ENCODE measurements at places on chromosomes 1 and 21.

DNA sequence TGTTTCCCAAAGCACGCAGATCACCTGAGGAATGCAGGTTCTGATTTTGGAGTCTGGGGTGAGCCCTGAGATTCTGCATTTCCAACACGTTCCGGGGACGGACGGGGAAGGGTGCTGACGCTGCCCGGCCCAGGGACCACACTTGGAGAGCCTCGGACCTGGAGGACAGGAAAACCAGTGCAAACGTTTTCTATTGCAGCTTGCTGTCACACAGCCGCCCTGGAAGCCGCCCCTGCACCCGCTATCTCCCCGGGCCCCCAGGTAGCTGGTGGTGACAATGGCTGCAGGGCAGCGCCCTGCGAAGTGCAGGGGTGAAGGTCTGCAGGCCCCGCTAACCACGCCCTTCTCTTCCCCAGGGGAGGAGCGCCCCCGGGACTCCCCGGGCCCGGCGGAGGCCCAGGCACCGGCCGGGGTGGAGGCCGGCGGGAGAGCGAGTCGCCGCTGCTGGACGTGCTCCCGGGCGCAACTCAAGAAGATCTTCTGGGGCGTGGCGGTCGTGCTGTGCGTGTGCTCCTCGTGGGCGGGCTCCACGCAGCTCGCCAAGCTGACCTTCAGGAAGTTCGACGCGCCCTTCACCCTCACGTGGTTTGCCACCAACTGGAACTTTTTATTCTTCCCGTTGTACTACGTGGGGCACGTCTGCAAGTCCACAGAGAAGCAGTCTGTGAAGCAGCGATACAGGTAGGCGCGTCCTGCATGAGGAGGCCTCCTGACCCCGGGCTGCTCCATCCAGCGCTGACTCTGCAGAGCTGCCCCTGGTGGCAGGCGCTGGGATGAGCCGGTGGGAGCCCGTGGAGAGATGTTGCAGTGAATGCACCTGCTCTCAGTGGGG lies 142.0 kb upstream of the COA6 start:
- no peaks in the 10 kb centered on the region for H3K27me3 ChIP-seq
- no peak overlapping the region for H3K4me3 ChIP-seq
- no peaks in the 10 kb centered on the region for H3K36me3 ChIP-seq
- no peaks in the 10 kb centered on the region for H3K4me1 ChIP-seq
- no peak overlapping the region for H3K27ac ChIP-seq

DNA sequence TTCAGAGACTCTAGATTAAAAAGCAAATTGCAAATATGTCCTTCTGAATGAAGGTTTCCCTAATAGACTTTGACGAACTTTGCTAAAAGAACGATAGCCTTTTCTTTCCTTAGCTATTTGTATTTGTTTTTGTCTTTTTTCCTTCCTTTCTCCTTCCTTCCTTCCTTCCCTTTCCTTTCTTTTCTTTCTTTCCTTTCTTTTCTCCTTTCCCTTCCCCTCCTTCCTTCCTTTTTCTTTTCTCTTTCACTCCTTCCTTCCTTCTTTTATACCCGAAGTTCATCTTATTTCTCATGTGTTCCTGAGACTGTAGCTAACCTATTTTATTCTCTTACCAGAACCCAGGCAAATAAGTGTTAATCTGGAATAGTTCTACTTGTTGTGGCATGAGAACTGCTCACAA lies 381.2 kb upstream of the RUNX1 start:
- peaks cover 3% of the 10 kb centered on the region for H3K4me1 ChIP-seq
- no peak overlapping the region for H3K4me3 ChIP-seq
- no peak for DNase-seq

DNA sequence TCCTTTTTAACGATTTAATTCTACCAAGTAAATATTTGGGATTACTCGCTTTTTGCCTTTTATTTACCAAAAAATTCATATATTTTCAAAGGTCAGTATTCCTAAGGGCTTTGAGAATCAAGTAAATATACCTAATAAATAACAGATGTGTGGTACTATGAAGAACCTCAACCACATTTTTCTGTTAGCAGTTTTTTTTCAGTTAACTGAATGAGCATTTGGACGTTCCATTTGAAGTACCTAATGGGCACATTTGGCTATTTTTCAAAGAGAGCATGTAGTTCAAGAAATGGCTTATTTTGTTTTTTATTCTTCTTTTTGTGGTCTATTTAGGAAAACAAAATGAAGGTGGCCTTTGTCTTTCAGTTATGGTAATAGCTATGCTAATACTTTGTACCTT lies 253.0 kb downstream of the GPR52 start:
- H3K4me1 ChIP-seq = no peaks in the 10 kb centered on the region
- DNase-seq = no peak
- no peaks in the 10 kb centered on the region for H3K36me3 ChIP-seq
- no peak overlapping the region for H3K27ac ChIP-seq
- no peaks in the 10 kb centered on the region for H3K27me3 ChIP-seq

GRCh38 chr1:111507411-111508201 lies 4.2 kb upstream of the ADORA3 start:
- DNase-seq = no peak
- H3K4me1 ChIP-seq = peaks cover 10% of the 10 kb centered on the region
- peak overlapping the region; percentile 70 for H3K27ac ChIP-seq
- peaks cover 6% of the 10 kb centered on the region for H3K27me3 ChIP-seq
- H3K4me3 ChIP-seq = peak overlapping the region; percentile 63
- no peaks in the 10 kb centered on the region for H3K36me3 ChIP-seq

GRCh38 chr1:215220346-215220745 lies 137.8 kb downstream of the KCNK2 start:
- H3K4me1 ChIP-seq = no peaks in the 10 kb centered on the region
- DNase-seq = no peak
- H3K4me3 ChIP-seq = no peak overlapping the region
- peaks cover 9% of the 10 kb centered on the region for H3K36me3 ChIP-seq

GRCh38 chr1:101236516-101237228 lies at the start of gene S1PR1:
S1PR1 (plus strand) TSS chr1:101237019; CDS start chr1:101238985, 1,966 bp downstream.
- peaks cover 10% of the 10 kb centered on the region for H3K36me3 ChIP-seq
- H3K4me1 ChIP-seq = peaks cover 12% of the 10 kb centered on the region
- DNase-seq = peak; percentile 76
- peaks cover 18% of the 10 kb centered on the region for H3K27me3 ChIP-seq
- H3K4me3 ChIP-seq = peak within 1 kb of the TSS; percentile 74
- H3K27ac ChIP-seq = no peak within 1 kb of the TSS

DNA sequence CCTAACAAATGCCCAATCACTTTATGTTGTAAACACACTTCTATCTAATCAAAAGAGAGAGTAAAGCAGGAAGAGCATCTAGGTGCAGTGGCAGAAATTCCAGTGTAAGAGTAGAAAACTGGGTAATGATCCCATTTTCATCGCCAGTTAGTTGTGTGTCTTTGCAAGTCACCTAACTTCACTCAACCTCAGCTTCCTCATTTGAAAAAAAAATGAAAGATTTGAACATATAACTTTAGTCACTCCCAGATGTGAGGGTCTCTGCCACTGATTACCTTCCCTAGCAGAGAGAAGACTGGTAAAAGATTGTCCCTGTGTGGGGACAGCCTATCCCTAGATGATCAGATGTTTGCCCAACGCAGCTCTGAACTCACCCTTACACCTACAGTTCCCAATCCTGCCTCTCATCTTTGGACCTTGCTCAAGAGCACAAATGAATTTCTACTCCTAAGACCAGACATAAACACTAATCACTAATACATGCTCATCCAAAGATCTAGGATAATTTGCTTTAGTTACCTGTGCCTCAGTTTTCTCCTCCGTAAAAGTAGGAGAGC lies 25.2 kb upstream of the DUSP23 start:
- no peak overlapping the region for H3K27ac ChIP-seq
- no peak for DNase-seq
- H3K4me3 ChIP-seq = no peak overlapping the region
- no peaks in the 10 kb centered on the region for H3K27me3 ChIP-seq
- H3K4me1 ChIP-seq = no peaks in the 10 kb centered on the region
- H3K36me3 ChIP-seq = no peaks in the 10 kb centered on the region

DNA sequence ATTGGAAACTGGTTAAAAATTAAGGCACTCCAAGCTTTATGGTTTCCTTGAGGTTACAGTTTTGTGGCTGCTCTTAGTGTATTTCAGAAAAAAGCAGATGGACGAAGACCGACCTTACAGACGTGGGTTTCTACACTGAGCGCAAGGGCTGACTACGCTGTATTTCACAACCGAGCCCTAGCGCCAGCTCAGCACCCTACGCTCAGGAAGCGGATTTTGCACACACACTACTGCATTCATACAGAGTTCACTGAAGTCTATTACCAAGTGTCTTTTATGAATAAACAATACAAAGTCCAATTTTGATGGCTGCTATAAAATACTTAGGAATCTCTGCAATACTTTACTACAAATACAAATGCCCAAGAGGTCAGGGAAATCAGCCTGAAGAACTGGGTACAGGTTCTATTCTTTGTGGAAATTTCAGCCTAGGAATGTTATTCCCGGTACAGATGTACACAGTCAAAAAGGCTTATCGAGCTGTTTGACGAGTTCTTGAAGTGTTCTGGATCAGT lies 23.8 kb downstream of the PTTG1IP start:
- DNase-seq = no peak
- H3K4me1 ChIP-seq = peaks cover 18% of the 10 kb centered on the region
- H3K27me3 ChIP-seq = peaks cover under 1% of the 10 kb centered on the region
- H3K36me3 ChIP-seq = peaks cover 60% of the 10 kb centered on the region

DNA sequence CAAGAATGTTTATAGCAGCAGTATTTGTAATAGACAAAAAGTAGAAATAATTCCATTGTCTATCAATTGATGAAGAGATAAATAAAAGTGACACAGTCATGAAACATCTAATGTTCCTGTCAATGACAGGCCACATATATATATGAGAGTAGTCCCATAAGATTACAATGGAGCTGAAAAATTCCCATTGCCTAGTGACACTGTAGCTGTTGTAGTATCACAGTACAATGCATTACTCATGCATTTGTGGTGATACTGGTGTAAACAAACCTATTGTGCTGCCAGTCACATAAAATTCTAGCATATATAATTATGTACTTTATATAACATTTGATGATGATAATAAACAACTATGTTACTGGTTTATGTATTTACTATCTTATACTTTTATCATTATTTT lies 141.9 kb upstream of the LYPLAL1 start:
- no peak for DNase-seq
- no peaks in the 10 kb centered on the region for H3K4me1 ChIP-seq
- H3K27me3 ChIP-seq = no peaks in the 10 kb centered on the region
- H3K27ac ChIP-seq = no peak overlapping the region
- no peak overlapping the region for H3K4me3 ChIP-seq

All from mesenchymal stem cell (in vitro differentiated cells and primary cell).